HT-29 (cell line): ENCODE measurements at places on chromosomes 6 and 20. TPM values are rescaled to one million over a fixed set of nuclear protein-coding genes. Genes with fewer than 3 reads are reported as not detected.

DNA sequence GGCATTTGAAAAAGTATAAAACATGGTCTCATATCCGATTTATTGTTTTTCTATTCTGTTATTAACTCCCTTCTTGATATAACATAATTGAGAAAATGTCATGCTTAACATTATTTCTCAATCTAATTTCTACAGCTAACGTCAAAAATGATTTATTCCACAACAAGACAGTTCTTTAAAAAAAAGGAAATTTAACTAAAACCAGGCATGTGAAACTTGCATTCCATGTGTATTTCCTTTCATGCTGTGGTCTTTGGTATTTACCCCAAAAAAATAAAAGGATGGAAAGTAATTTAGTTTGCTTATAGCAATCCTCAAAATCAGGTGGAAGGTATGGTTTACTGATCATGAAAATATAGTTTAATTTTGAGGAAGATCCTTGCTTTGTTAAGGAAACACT, 142.8 kb downstream of the COL21A1 start:
- no peak for DNase-seq

DNA sequence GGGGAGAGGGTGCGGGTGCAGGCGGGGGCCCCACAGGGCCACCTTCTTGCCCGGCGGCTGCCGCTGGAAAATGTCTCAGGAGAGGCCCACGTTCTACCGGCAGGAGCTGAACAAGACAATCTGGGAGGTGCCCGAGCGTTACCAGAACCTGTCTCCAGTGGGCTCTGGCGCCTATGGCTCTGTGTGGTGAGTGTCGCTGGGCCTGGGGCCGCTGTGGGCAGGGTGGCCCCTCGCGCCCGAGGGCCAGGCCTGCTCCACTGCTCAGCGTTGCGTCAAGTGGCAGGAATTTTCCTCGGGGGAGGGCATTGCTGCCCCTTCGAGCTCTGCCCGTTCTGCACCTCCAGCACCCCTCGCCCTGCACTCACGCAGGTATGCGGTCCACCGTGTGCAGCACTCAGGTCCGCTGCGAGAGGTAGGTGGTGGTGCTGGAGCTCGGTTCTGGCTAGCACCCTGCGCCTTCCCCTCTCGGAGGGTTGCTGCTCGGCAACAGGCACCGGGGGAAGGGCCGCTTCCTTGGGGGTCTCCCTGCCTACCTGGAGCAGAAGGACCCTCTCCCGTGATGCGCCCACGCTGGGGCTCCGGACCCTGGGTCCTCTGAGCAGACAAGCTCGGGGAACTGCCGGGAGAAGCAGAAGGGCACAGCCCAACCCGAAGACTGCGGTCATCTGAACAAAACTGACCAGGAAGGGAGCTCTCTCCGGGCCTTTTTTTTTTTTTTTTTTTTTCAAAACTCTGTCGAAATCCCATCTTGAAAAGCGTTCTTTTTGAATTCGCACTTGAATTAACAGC, 674 bp downstream of the MAPK14 start:
- peak; percentile 60 for DNase-seq

The B3GALT4 gene
- total RNA-seq = 10.6 and 14.1 TPM in 2 replicates

The MAP3K4 gene
- total RNA-seq = 12.6 and 16.1 TPM in 2 replicates

DNA sequence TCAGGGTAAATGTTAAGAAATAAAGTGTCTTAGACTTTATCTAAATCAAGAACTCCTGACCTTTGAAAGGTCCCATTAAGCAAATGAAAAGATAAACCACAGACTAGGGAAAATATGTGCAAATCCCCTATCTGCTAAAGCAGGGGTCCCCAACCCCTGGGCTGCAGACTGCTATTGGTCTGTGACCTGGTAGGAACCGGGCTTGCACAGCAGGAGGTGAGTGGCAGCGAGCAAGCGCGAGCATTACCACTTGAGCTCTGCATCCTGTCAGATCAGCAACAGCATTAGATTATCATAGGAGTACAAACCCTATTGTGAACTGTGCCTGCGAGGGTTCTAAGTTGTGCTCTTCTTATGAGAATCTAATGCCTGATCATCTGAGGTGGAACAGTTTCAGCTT, 42.4 kb downstream of the LCA5 start:
- no peak for DNase-seq

DNA sequence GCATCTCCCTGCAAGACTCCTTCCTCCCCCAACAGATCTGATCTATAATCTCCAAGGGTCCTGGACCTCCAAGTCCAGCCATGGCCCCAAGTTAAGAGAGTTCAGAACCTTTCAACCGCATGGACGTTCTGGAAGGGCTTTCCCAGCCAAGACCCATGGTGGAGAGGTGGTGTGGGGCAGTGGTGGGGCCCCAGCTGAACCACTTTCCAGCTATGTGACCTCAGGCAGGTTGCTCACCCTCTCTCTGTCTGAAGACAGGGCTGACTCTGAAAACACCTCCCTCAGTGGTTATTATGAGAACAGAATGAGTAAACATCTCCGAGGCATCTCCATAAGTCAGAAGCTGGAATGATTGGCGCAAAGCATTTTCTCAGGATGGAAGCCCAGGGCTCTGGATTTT, 887 bp downstream of the CLPS start:
- DNase-seq = no peak

The DLK2 gene
- 0.10 and 0.34 TPM in 2 replicates for total RNA-seq

DNA sequence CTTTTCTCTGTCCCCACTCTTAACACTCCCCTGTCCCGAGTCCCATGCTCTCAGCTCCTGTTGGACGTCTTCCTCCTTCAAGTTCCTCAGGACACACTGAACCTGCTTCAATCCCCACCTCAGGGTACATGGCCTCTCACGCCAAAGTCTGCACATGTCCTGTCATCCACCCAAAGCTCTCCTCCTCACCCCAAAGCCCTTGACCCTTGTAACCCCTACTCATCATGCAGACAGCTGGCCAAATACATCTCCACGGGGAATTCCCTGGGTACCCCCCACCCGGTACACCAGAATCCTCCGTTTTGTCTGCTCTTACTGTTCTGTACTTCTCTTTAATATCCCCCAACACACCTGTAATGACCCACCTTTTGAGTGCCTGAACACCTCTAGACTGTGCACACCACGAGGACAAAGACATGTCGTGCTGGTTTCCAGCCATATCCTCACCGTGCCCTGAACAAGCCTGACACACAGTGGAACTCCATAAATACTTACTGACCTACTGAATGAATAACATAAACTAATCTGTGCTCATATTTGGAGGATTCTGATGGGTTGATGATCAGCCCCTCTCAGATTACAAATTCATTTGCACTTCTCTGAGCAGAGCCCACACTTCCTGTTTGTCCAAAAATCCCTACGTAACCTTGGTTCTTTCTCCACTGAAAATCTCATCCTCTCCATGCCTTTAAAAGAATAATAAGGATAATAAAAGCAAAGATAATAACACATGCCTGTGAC, 66.8 kb upstream of the EYA2 start:
- DNase-seq = no peak

DNA sequence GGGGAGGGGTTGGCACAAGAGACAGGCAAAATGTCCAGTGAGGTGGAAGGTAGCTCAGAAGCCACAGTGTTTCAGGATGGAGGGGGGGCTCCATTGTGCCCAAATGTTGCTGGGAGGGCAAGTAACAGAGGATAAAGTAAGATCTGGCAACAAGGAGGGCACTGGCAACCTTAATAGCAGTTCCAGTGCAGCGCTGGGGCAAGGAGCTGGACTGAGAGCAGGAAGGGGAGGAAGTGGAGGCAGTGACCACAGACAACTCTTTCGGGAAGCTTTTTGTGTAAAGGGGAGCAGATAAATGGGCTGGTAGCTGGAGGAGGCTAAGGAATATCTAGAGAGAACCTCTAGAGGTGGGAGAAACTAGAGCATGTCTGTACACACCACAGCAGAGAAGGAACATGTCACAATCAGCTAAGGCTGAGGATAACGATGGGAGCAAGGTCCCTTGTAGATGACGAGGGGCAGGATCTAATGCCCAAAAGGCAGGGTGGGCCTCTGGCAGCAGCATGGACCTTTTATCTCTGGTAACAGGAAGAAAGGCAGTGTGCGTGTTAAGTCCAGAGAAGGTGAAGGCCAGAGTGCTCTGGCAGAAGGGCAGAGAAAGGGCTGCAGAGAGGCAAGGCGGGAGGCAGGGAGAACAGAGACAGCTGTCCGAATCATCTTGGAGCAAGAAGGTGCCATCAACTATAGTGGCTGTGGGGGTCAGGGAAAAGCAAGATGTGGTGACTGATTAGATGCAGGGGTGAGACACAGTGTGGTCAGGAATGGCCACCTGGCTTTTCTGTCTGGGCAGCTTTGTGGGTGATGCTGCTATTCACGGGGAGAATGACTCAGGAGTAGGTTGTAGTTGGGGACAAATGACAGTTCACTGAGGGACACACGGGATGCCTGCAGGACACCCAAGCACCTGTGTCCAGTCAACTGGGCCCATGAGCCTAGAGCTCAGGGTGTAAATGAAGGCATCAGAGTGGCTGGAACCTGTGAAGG, 17.4 kb downstream of the TMEM242 start:
- no peak for DNase-seq

DNA sequence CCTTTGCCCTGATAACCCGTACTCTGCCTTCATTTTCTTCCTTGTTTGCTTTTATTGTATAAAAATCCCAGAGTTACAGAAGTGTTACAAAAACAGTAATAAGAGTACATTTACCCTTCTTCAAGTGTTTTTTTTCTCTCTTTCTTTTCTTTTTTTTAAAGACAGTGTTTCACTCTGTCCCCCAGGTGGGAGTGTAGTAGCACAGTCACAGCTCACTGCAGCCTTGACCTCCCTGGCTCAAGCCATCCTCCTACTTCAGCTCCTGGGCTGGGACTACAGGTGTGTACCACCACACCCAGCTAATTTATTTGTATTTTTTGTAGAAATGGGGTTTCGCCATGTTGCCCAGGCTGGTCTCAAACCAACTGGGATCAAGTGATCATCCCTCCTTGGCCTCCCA, 402.7 kb downstream of the CDKAL1 start:
- DNase-seq = no peak
